CD8-positive, alpha-beta T cell (primary cell): ENCODE measurements at places on chromosomes 6 and 20.

- no peak for DNase-seq
Observed at GRCh38 chr20:44208770-44209169, 1.8 kb downstream of the OSER1 start.

- DNase-seq = peak; percentile 70
Observed at GRCh38 chr6:25056130-25056529, 120.4 kb upstream of the RIPOR2 start.

GRCh38 chr20:34312024-34312460 lies 8.9 kb upstream of the AHCY start:
- DNase-seq = no peak

GRCh38 chr20:38073307-38074071 lies 39.9 kb downstream of the RPRD1B start:
- DNase-seq = no peak

GRCh38 chr6:43089874-43090558 lies 13.9 kb downstream of the PTK7 start:
- DNase-seq = no peak

DNA sequence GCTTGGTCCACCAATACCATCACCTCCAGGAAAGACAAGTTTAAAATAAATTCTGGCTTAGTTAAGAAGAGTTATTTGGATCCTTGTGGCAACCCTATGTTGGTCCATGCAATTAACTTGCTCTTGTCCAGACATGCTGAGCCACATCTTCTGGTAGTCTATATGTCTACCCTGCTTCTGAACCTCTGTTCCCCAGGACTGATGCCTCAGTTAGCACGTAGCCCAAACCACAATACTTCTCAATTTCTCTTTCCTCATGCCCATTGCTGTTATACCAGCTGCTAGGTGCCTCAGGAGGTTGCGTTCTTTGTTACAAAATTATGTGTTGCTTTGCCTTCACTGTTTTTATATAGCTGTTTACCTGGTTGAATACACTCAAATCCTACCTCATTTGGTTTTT lies 116.4 kb upstream of the KCNQ5 start:
- no peak for DNase-seq

GRCh38 chr6:52152711-52153160 lies 33.4 kb upstream of the IL17A start:
- DNase-seq = no peak

DNA sequence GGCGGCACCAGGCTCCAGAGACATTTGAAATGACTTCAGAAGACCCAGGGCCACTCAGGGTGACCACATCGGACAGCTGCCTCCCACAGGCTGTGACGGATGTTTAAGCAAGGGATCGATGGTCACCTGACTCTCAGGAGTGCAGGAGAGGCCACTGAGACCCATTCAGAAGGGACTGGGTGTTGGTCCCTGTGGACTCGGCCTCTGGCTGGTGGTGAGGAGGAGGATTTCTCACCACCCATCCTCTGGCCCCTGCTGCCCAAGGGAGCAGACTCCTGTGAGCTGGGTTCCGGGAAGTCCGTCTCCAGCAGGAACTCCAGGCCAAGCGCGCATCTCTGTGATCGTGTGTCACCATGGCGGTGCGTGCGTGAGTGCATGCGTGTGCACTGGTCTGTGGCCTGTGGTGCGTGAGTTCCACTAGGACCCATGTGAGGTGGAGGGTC lies 25.5 kb downstream of the NPEPL1 start:
- no peak for DNase-seq

DNA sequence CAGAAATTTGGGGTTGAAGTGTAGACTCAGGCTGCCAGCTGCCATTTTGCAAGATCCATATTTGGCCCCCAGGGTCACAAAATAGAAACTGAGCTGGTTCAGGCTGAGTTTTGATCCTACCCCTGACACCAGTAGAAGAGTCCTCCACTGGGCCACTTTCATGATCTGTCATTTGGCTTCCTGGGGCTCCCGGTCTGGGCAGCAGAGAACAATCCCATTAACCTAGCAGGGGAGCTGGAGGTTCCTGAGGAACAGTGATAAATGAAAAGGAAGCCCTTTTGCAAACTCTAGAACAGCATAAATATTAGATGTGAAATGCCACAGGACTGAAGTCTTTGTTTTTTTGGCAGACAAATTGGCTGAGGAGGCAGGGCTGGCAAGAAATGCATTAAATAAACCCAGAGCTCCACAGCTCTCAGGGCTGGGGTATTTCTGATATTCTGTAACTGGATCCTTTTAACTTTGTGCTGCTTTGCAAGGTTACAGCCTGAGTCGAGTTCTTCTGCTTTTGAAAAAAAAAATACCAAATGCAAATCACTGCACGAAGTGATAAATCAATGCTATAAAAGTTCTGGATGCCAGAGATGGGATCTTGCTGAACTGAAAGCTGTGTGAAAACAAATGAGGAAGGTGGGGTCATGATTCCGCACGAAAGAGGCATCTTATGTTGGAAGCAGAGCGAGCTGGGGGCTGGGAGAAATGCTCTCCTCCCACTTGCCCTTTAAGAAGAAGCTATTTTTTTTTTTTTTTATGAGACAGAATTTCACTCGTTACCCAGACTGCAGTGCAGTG lies 64.4 kb downstream of the SULF2 start:
- no peak for DNase-seq
